ENCODE measurements at places on chromosomes 3 and 15.

- no peak for DNase-seq
Observed at GRCh38 chr3:153163393-153163724, 1.3 kb downstream of the RAP2B start.

DNA sequence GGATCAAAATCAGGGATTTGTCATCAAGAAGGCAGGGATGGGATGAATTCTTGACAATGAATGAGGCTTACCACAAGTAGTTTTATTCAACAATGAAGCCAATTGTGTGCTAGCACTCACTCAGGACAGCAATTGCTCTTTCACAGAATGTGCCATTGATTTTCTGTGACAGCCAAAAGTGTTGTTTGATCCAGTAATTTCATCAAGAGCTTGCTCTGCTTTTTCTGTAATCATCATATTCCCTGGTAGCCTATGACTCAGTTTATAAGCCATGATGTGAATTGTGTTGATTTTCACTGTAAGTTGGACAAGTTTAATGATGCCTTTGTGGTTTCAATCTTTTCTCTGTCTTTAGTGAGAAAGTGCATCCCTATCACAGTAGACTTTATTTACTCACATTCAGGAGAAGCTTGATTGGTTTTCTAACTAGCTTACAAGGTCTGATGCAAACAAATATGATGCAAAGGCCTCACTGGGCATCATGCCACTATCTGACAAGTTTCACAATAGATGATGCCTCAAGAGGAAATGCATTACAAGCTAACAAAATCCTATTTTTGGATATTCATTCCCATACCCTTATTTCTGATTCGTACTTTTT is 13.6 kb upstream of the CSRNP1 start:
- no peak for DNase-seq

- peak; percentile 44 for DNase-seq
Observed at GRCh38 chr3:13896473-13897154, 16.7 kb upstream of the WNT7A start.

GRCh38 chr3:16297997-16298885 is 33.2 kb downstream of the OXNAD1 start:
- no peak for DNase-seq

- no peak for DNase-seq
Observed at GRCh38 chr15:31473385-31474058, 146.9 kb downstream of the KLF13 start.

DNA sequence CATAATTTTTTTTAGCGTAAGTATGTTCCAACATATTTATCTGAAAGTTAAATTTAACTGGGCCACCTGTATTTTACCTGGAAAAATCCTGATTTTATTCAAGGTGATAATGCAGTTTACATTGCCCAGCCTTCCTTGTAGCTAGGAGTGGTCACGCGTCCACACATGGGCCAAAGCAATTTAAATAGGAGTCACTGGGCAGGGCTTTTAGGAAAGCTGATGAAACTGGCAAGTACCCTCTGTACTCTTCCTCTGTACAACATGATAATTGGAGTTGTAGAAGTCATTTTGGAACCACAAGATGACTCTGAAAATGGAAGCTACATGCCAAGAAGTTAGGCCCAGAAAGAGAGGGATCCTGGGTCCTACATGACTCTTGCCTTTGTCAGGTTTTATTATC is 9.5 kb downstream of the BTD start:
- DNase-seq = no peak

- no peak for DNase-seq
Observed at GRCh38 chr3:42195879-42196330, 70.1 kb downstream of the CCK start.

DNA sequence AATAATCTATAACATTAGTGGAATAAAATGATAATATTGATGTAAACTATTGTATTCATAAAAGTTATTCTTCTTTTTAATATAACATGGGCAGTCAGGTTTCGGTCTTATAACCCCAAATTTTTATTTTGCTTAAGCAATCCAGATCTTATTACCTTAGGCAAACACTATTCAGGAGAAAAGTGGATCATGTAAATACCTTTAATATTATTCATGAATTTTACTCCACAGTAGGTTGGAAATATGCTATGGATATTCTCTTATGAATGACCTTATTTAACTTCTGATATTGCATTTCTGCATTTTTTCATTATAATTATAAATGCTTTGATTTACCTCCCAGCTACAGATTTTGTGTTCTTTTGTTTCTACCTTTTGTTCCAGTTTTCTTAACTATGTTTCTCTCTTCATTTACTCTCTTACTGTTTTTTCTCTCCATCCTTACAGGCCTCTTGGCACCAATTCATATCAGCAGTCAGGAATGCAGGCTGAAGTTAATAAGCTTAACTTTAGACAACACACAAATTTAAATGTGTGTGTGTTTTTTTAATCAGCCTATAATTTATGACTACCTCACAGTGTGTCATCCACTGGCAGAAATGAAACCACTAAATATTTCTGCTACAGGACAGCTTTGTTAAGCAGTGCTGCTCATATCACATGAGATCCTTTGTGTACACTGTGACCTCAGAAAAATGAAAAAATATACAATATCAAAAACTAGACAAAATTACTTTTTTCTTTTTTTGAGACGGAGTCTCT is 111.0 kb downstream of the NSUN3 start:
- no peak for DNase-seq

GRCh38 chr3:139540651-139541531 is 1.3 kb upstream of the RBP1 start:
- no peak for DNase-seq

Data from stimulated activated naive CD4-positive, alpha-beta T cell treated with Interleukin-2 at 50 U/mL for 16 hours (primary cell).